ENCODE measurements at places on chromosomes 1 and 21.

DNA sequence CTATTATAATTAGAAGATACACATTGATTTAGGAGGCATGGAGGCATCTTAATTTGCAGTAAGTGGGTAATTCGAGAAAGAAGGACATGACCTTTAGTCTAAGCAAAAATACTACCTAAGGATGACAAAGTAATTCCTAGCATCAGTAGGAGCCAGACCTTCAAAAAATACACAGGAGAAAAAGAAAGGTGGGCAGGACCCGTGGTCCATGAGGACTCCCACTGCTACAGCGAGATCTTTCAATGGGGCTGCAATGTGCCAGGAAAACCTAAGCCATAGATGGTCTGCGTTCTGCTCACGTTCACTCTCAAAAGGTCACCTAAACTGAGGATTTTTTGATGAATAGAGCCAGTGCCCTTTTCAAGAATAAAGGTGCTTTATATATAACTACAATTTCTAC, 10.6 kb upstream of the EXO1 start:
- no peak for DNase-seq

GRCh38 chr1:161707503-161707902, 474 bp downstream of the FCRLA start:
- no peak for DNase-seq

DNA sequence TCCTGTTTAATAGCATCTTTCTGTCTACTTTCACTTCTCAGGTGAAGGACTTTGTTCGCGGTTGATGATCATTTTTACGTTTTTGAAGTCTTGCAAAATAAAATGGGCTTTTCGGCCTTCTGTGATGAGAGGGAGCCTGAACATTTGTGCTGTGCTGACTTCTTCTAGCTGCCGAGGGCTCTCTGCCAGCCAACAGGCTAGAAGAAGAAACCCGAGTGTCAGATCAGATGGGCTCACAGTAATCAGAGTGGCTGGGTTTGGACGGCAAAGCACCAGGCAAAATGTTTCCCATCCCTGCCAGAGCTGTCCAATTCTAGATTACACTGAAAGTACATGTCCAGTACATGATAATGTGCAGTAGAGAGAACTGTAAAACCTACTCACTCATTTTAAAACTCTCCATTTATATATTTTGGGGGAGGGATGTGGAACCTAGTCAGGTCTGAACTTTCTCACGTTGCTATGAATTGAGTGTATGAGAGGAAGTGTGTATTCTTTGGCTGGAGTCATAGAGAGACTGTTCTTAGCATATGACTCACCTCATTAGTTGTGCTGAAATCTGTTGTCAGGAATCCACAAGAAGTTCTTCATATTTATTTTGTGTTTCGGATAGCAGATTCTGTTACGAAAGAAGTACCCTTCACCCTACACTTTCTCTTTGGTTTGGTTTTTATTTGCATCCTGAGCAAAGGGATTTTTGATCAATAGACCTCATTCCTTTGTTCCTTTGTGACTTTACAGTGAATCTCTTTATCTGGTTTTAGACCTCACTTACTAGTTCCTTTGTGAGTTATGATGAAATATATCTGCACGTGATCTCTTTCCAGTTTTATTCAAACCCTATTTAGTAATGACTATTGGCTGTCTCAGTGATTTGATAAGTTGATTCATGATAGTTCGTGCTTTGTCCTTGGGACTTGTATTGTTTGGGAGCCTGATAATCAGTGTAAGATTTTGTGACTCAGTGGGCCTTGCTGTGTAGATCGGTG, 4.8 kb downstream of the ATP1A1 start:
- DNase-seq: peak; percentile 97

GRCh38 chr1:167132301-167133010, 38.6 kb downstream of the STYXL2 start:
- no peak for DNase-seq

DNA sequence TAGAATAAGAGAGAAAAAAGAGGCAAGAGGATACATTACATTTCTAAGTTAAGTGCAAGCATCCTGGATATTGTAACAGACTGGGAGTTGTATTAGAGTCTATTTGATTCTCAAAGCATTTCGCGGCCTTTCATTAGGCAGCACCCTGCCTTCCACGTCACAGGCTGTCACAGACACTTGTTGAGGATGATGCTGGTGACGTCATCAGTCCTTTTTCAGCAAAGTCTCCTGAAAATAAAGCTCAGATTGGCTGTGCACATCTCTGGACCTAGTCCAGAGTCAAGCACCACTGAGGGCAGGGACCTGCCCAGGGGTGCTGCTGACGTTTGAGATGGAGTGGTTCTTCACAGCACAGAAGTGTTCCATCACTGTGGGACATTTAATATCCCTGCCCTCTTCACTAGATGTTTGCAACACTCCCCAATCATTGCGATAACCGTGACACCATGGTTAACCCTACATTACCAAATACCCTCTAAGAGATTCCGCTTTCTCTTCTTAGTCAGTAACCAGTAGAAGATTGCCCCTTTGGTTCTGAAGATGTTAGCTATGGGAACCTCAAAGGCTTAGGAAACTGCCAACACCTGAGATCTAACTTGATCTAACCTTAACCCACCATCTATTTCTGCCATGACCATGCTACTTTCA, 72.7 kb upstream of the F3 start:
- DNase-seq: no peak

GRCh38 chr1:68218490-68218889, 13.8 kb downstream of the WLS start:
- no peak for DNase-seq

- no peak for DNase-seq
These were observed 128.6 kb downstream of the PRDM2 start for GRCh38 chr1:13828454-13829151.
